Inflammatory macrophage treated with lipopolysaccharide for 4 hours (primary cell): ENCODE measurements at places on chromosomes 4 and X.

DNA sequence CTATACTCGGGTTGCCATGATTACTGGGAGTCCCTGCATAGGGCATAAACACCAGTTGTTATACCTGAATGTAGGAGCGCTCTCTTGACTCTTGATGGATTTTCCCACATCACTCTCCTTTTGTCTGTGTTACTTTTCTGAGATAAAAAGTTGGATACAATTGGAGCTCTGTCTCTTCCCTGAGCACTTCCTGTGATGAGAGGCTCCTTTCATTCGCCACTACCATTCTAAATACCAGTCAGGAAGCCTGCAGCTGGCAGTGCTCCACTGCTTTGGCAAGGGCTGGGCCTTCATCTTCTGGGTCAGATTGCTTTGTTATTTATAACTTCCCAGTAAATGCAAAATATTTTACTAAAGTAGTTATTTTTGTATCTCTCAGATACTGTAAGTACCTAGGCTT lies 13.9 kb downstream of the TCEANC start:
- no peak for DNase-seq

- no peak for DNase-seq
Observed at GRCh38 chr4:108107729-108108382, 60.9 kb downstream of the LEF1 start.

DNA sequence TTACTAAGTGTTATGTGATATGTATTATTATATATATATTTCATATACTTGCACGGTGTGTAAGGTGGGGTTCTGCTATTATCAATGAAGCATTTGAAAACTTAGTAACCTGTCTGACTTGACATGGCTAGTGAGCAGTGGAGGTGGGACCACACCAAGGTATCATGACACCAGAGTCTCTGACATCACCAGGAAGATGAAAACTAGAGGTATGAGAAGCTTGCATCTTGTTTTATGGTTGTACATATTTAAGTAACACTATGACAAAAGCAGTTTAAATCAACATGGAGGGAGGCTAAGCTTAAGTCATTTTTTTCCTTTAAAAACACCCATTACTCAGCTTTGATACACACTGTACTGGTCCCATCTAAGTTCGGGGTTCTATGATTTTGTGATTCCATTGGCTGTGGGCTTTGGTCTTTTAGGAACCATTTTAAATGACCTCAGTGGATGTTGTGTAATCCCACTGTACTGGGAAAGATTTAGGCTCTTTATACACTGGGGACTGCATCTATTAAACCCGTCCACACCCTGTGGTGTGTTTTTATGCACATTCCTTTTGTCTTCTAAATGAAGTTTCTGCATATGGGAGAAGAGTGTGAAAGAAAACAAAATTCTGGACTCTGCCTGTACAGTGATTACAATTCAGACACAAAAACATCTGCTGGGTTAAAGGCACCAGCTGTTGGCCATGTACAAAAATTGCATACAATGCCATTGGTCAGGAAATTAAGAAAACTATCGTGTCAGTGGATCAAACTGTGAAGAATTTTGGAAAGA lies 570.6 kb downstream of the SPRY1 start:
- no peak for DNase-seq

DNA sequence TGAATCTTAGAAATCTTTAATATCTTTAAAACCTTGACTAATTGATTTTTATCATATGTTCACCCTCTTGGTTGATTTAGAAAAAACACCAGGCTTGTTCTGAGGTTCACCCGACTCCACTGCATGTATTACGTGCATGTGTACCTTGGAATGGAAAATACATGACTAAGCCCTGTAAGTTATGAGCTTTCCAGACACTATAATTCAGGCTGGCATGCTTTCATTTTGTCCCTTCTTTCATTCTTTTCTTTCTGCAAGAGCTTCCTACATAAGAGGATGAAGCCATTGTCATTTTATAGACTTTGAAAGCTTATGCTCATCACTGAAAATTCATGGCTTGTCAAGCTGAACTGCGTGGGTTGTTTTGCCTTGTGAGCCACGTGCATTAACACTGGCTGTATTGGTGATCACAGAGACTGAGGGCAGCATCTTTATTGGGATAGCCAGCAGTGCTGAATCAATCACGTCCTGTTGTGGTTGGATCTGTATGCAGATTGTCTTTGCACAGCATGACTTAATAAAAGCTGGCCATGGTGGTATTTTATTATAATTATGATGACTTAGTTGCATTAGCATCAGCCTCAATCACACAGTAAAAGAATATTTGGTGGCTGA lies 141.9 kb downstream of the SLIT2 start:
- no peak for DNase-seq

- no peak for DNase-seq
Observed at GRCh38 chr4:102828497-102828808, 1.1 kb upstream of the UBE2D3 start.

DNA sequence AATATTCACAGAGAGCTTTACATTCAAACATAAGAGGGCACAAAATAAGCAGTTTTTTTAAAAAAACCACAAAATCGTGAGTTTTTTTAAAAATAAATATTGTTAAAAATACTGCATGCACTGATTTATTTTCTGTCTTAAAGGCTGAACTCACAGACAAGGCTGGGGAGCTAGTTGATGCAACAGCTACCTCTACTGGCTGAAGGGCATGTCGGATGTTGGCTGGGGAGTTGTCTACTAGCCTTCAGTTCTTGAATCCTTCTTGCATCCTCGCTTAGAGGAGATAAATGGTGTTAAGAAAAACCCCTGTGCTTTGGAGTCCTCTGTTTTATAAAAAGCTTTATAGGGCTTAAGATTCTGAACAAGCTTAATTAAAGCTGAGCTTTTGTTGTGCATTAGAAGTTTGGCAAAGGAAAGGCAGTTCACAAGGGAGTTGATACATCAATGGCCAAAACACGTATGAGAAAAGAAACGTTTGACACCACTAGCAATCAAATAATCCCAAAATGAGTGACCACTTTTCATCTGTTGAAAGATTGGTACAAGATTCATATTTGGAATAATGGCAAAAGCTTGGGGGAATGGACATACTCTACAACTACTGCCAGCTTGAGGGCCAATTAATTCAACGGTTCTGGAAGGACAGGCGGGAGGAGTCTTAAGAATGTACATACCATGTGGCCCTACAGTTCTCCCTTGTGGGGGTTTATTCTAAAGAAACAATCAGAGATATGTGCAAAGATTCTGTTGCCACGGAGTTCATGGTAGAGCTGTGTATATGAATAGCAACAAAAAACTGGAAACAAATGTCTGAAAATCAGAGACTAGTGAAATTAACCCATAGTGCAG lies 94.7 kb downstream of the SEL1L3 start:
- peak; percentile 52 for DNase-seq

DNA sequence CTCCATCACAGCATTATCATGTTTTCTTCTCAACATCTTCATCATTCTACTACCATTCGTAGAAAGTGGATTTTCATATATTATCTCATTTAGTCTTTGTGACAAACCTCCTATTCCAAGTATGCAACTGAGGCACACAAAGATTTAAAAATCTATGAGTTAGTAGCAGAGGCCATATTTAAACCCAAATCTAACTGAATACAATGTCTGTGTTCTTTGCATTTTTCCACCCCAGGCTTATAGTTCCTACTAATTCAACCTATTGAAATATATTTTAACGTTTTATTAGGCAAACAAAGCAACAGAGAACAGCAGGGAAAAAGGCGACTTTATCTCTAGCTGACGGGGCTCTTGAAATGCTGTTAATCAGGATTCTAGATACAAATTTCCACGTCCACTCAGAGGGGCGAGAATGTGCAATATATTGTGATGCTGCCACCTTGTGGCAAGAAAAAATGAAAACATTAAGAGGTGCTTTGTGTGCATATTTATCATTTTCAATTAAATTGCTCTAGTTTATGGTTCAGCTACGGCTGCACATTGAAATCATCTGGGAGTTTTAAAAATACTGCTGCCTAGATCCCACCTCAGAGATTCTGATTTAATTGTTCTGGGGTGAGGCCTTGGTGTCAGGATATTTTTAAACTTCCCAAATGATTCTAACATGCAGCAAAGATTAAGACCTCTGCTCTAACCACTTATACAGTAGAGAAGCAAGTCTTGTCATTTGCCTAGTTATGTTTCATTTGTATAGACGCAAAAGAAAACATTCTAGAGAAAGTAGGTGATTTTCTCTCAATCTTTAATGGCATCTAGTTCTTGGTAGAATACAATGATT lies 315.9 kb downstream of the MAPK10 start:
- peak; percentile 39 for DNase-seq

DNA sequence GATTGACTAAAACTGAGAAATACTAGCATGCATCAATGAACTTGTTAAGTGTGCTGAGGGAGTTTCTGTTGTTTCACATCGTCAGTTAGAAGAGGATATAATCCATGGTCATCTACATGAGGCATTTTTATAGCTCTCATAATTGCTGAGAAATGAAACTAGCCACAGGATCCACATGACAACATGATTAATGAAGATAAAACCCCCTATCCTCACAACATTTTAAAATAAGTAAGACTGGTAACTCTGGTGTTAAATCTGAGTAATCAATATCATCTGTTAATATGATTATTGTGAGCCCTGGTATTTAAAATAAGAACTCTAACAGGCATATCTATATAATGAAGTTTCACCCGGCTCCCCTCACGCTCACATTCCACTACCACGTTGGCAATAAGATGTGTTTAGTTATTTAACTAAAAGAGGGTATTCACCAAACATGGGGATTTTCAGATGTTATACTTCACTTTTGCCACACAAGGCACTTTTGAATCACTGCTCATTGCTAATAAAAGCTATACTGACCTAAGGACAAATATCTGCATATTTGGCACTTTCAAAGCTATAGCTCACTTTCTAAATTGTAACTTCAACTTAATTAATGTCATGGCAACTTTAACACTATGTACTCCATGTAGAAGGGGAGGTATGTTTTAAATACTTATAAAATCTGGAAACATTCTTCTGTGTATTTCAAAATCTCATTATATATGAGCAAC lies 6.7 kb downstream of the UNC5C start:
- DNase-seq: peak; percentile 8

GRCh38 chr4:10728016-10728415 lies 43.4 kb upstream of the CLNK start:
- no peak for DNase-seq

DNA sequence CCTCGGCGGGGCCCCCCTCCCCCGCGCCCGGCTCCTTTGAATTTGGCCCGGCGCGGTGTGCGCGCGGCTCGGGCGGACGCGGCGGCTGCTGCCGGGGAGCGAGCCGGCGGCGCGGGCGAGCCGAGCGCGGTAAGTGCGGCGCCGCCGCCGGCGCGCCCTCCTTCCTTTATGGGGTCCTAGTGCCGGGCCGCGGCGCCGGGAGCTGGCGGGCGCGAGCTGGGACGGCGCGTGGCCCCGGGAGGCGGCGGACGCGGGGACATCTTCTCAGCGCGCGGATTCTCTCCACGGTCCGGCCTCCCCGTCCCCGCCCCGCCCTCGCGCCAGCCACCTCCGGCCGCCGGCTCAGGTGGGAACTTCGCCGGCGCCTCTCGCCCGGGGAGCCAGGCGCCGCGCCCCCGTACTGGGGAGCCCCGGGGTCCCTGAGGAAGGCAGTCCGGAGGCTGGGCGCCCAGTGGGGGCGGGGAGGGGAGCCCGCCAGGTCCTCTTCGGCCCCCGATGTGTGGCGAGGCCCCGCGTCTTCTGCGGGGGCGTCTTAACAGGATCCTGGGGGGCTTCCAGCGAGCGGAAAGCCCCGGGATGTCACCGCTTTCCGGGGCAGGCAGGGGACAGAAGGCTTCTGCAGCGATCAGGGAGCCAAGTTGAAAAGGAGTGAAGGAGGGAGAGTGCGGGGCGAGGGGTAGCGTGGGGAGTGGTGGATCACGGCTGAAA lies 98.4 kb upstream of the TENM3 start:
- no peak for DNase-seq

DNA sequence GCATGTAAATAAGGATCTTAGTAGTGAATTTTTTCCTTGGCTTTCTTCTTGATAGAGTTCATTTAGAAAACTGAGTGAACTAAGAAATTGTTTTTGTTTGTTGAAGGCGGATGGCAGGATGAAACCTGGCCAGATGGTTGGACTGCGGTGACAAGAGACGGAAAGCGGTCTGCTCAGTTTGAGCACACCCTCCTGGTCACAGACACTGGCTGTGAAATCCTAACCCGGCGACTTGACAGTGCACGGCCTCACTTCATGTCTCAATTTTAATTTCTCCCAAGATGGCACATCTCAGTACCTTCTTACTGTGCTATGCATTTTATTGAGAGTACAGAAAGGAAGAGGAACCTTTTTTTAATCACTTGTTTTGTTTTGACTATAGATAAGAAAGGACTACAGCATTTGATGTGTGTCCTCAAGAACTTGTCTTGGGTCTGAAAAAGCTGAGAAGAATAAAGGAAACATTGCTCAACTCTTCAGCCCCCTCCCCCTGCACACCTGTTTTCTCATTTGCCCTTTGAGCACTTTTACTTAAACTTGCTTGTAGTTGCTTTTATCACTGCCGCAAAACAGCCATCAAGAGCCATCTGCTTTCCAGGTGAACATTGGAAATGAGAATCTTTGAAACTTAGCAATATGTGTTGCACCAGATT lies 27.4 kb downstream of the ADH5 start:
- no peak for DNase-seq

GRCh38 chrX:80022363-80023031 lies 7.9 kb downstream of the TBX22 start:
- DNase-seq: no peak

DNA sequence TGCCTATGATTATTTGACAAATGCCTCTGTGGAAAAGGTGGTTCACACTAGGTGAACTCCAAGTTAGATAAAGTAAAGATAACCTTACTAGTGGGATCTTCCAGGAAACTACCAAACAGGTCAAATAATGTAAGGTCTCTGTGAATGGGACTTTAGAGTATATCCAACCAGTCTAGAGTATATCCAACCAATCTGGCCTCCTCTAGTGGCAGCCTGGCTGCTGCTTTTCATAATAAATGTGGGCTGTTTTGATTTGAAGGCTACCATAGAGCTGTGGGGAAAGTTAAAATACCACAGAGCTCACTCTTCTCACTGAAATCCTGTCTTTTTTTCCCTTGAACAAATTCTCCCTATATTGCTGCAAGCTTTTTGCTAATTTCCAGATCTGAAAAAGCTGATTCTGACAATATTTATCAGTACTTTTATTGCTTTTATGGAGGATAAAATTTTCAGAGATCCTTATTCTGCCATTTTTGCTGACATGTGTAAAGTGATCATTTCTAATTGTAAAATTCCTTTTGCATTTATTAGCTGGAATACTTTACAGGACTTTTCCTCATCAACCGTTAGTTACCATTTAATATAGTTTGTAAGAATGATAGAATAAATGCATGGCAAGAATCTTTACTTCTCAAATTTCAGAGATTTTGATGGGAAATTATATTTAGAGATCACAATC lies 111.3 kb downstream of the TET2 start:
- no peak for DNase-seq
